NCI-H446 treated with DMSO at 0.1 percent for 48 hours (cell line): ENCODE measurements at places on chromosomes 16 and 17.

DNA sequence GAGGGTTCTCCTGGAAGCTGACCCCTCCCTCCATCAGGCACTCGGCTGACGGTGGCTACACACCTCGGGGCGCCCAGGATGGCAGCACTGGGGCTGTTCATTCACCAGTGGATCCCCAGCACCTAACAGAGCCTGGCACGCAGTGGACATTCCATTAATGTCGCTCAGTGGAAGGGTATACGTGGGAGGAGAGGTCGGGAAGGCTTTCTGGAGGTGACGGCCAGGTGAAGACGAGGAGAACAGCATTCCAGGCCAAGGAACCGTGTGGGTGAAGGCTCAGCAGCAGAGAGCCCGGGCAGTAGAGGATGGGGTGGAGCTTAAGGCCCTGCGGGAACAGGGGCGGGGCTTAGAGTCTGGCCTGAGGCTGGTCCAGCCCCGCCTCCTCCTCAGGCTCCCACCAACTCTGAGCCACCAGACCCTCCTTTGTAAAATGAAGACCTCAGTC, 2.5 kb upstream of the HS3ST6 start:
- no peak for DNase-seq

DNA sequence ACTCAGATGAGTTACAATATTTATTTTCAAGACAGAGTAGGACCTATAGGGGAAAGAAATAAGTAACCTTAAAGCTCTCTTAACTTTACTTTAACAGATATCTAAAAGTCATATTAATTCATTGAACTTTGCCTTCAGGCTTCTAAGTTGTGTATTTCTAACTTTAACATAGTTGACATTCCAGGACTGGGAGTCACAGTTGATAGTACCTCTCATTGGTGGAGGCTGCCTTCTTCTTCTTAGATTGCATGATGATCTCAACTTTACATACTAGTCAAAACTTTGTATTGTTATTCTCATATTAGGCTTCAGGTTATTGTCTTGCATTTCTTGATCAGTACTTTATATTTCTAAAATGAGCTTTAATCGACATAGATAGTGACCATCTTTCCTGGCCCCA, 350.1 kb upstream of the KIF2B start:
- DNase-seq, result no peak

DNA sequence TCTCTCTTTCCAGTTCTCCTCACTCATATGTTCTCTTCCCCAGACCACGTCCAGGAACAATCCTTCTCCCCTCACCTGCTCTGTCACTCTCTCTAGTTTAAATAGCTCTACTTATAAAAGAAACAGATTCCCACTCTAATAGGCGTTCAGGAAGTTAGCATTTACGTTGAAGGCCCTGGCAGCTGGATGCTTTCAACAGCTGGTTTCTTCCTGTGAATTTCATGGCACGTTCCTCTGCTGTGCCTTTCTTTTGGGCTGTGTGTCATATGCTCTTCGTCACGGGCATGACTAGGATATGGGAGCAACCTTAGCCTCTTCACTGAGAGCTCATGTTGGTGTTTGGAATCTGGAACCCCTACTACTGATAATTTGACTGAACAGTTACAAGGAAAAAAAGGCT, 73.2 kb downstream of the ZNF18 start:
- DNase-seq, result no peak

DNA sequence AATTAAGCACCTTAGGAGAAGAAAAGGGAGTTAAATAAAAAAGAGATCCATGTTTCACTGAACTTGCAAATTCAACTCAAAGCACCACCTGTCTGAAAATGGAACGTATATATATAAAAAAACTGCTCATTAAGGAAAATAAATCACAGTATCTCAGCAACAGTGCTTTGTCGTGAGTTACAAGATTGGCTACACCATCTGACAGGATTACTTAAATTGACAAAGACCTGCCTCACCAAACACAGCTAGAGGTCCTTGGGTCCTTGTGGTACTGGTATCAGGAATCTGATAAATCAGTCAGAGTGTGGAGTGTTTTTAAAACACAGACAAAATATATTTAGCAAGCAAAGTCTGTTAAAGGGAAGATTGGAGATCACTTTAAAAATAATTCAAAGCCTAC, 63.9 kb downstream of the KANSL1 start:
- no peak for DNase-seq

- peak; percentile 18 for DNase-seq
These were observed 175.4 kb downstream of the SEC14L1 start for GRCh38 chr17:77316191-77316641.

DNA sequence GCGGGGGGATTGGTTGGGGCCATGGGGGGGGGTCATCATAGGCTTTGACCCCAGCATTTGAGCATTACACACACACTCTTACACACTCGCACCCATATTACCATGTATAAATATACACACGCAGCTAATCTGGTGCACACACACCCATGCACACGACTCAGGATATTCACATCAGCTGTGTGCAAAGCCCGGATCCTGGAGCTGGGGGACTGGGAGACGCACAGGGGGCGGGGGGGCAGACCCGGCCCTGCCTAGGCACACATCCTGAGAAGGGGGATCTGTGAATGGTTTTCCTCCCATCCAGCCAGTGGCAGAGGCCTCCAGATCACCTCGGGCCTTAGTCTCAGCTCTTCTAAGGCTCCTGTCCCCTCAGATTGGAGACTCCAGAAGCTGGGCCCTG, 5.6 kb downstream of the ASGR2 start:
- no peak for DNase-seq

GRCh38 chr16:79703066-79703465, 102.5 kb upstream of the MAF start:
- no peak for DNase-seq

DNA sequence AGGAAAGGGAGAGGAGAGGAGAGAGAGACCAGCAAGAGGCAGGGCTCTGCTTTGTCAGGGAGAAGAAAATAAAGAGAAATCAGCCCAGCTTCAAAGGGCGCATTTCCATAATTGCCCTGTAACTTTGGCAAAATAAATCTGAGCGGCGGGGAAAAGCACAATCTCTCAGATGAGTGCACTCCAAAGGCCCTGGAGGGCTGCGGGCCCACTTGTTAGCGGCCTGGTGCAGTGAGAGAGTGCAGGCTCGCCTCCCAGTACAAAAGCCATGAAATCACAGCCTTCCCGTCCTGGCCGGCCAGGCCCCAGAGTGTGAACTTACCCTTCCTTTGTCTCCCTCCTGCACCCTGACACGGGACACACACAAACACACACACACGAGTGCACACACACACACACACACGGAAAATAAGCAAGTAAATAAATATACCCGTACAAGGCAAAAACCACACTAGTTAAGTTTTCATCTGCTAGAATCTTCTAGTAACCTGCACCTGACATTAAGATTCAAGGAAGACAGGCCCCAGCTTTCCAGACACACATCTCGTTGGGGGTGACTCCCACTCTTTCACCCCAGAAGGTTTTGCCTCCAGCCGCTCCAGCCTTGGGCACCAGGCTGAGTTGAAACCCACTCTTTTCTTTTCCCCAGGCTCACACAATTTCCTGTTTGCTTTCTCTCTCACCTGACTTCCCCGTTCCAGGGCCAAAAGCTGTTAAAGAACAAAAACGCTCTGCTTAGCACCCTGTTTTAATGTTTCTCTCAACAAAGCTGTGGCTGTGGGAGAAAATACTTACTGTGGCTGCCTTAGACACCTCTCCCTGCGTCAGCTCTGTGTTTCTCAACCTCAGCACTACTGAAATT, 8.5 kb downstream of the IRX3 start:
- DNase-seq, result no peak

DNA sequence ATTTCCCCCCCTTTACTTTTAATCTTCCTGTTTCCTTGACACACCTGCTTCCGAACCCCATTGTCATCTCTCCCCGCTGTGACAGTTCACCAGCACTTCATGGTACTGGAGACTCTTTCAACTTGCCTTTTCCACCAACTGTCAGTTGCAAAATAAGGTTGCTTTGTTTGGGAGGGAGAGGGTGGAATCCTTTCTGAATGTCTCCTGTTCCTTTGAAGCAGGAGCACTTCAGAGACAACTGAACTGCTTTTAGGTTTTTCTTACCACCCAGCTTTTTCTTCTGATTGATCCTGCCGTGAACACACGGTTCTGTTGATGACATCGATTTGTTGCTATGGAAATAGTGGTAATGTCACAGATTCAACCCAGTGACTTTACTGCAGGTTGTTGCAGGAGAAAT, 42.0 kb downstream of the RPA1 start:
- DNase-seq, result no peak

DNA sequence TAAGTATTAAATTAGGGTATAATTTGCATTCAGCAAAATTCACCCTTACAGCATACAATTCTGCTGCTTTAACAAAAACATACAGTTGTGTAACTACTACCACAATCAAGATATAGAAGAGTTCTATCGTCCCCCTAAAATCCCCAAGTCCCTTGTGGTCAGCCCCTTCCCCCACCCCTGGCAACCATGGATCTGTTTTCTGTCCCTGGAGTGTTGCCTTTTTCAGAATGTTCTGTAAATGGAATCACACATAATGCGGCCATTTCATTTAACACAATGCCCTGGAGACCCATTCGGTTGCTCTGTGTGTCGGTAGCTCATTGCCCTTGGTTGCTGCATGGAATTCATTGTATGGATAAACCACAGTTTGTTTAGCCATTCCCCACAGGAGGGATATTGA, 190.2 kb downstream of the IRX5 start:
- DNase-seq, result no peak

DNA sequence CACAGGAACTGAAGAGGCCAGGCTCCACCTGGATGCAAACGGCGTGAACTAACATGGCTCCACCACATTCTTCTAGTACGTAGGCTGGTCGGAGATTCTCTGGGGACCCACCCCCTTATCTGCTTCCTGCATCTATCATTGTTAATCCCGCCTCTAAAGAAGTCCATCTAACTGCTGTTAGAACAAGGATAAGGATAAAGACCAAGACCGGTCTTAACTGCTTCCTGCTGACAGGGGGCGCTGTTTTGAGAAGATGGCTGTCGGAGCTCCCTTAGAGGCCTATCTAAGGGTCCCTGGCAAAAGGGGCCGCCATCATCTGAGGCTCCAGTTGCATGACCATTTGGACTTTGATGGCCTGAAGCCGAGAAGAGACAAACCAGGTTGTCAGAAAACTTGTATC, 25.8 kb upstream of the TNFSF12 start:
- DNase-seq, result no peak

GRCh38 chr17:76700270-76700616, 10.5 kb downstream of the MXRA7 start:
- DNase-seq, result no peak

GRCh38 chr17:68775318-68775717, 174.2 kb upstream of the FAM20A start:
- no peak for DNase-seq

DNA sequence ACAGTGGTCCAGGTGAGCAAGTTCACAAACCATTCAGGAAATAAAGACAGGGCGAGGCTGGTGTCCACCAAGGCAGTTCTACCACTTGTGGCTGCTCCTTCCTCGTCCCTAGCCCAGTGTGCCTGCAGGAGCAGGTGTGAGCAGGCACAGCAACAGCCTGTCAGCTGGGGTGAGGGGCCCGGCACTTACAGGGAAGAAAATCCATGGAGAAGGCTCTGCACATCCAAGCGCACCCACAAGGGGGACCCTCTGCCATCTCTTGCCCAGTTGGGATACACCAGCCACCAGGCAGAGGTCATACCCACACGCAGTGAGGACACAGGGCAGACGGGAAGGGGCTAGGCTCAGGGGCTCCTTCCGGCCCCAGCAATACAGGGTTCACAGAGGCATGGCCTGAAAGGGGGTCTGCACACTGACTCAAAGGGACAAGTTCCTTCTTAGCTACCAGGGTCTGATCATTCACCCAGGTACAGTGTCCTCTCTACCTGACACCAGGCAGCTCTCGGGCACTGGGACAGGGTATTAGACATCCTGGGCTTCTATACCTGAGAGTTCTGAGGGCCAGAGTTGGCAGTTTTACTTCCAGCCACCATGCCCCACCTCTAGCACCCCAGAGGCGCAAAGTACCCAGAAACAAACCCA, 27.0 kb downstream of the CDIP1 start:
- no peak for DNase-seq

- no peak for DNase-seq
These were observed 8.2 kb upstream of the DHX8 start for GRCh38 chr17:43475494-43476089.

DNA sequence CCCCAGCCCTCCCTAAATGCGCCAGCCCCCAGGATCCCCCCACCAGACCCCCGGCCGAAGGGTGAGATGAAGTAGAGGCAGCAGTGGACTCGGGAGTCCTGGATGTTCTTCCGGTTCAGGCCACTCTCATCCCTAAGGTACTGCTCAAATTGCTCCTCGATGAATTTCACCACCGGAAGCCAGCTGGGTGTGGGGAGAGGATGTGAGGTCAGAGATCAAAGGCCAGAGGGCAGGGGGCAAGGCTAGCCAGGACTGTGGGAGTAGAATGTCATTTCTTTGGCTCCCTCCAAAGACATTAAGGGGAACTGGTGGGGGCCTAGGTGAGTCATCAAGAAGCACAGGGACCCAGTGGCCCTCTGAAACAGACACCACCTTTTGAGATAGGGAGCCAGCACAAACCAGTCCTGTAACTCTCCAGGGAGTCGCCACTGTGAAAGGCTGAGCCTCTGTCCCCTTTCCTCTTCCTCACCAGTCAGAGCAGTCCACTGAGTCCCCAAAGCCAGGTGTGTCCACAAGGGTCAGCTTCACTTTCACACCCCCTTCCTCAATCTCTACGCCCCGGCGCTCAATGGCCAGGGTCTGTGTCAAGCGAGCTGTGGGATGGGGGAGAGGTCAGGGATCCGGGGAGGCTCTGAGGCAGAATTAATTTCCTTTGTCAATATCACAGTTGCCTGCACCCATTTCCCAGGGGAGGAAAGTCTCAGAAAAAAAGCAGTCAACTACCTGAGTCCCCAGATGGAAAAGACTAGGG, 895 bp downstream of the SEPTIN1 start:
- DNase-seq, result no peak

DNA sequence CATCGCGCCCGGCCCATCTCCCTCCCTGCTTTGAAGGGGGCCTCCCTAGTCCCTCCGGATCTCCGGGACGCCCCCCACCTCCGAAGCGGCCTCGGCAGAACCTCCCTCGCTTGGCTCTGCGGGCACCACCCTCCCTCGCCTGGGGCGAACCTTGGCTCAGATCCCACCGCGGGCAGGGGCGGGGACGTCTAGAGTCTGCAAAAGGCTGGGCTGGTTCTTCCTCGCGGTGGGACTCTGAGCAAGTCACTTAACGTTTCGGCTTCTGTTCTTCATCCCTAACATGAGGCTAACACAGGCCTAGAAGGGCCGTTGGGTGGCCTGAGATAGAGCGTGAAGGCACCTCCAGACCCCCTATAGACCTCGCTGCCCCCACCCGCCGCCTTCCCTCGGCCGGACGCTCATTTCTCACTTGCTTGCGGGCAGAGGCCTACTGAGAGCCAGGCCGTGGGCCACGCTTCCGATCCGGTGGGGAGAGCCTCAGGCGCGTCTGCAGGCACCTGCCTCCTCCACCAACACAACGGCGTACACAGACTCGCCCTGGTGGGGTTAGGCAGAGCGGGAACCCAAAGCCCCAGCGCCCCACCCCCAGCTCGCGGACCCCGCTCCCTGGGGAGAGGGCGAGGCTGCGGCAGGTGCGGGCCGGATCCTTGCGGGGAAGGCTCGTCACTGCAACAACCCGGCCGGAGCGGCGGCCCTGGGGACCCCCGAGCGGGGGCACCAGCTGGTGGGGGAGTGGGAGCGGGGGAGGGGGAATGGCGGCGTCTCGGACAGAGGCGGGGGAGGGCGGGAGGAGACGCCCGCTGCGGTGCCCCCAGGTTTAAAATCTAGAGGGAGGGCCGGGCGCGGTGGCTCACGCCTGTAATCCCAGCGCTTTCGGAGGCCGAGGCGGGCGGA, 5.4 kb downstream of the MYO1C start:
- no peak for DNase-seq
